ENCODE measurements at places on chromosomes 4 and X.

DNA sequence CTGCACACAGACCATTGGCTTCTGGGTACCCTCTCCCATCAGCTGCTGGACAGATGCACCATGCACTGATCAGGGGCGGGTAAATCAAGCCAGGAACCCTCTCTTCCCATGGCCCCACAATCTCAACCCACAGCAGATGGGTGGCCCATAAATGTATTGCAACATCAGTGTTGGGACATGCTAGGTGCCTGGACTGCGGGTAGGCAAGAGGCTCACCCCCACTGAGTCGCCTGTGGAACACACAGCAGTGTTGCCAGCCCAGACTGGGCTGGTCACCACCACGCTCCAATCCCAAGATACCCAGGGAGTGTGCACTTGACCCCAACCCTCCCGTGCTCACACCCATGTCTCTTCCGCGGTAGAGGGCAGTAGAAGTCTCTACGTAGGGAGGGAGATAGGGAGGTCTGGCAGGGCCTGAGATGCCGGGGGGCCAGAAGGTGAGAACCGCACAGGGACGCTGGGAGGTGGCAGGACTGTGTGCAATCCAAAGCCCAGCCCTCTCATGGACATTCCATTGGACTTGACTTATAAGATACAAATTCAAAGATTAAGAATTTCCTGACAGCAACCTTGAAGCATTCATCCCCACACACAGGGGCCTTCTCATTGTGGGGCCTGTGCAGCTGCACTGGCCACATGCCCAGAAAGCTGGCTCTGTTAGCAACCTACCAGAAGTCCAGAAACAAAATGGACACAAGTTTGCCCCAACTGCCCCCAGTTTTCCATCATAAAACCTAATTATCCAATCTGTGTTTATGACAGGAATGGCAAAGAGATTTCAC, 183.7 kb downstream of the NSUN7 start:
- no peak for DNase-seq

DNA sequence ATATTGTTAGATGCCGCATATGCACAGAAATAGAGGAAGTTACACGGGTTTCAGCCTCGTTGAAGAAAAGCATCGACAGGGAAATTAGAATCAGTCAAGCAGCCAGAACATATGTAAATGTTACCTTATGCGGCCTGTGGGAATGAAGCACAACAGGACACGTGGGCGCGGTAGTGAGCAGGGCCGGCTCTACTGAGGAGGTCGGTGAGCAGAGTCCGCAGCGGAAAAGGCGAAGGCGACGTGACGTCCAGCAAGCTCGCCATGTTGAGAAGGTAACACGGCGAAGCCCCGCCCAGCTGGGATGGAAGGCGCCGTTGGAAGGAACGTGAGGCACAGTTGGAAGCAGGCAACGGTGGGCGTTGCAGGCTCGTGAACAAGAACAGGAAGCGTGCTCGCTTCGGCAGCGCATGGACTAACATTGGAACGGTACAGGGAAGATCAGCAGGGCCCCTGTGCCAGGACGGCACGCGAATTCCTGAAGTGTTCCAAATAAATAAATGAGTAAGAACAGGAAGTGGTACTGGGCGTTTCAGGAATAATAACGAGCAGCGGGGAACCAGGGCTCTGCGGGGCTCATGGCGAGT, 54.6 kb downstream of the MTNR1A start:
- DNase-seq = no peak

DNA sequence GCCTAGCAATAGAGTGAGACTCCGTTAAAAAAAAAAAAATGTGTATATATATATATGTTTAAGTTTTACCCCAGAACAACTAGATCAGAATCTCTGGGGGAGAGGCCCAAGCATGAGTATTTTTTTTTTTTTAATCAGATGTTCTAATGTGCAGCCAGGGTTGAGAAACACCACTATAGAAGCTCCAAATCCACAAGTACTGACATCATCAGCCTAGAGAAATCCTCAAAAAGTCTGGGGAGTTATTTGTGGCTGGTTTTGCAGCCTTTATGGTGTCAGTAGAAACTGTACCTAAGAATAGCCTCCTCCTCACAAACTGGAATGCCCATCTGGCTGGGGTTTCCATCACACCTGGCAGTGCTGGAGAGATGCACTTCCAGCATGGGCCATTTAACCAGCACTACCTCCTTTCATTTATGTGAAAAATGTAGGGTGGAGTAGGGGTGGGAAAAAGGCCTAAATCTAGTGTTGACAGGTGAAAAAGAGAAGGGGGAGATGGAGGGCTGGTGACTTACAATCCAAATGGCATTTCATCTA, 93.5 kb downstream of the CBLL2 start:
- DNase-seq = no peak

DNA sequence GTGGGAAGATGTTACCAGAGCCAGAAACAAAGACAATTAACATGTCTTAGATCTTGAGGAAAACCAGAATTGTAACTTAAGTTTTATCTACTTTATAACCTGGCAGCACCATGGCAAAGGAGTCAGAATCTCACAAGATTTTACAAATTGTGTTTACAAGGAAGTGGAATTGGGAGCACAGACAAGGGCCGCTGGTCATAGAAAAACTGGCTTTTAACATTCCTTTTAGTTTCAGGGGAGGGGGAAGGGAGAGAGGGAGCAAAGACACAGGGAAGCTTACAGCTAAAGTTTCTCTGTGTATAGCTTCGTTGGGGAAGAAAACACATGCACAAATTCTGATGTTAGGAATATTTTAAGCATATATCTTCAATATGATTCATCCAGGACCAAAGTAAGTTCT, 10.3 kb upstream of the UGT2B11 start:
- no peak for DNase-seq

GRCh38 chr4:74292111-74292870, 16.0 kb upstream of the EPGN start:
- DNase-seq = no peak

DNA sequence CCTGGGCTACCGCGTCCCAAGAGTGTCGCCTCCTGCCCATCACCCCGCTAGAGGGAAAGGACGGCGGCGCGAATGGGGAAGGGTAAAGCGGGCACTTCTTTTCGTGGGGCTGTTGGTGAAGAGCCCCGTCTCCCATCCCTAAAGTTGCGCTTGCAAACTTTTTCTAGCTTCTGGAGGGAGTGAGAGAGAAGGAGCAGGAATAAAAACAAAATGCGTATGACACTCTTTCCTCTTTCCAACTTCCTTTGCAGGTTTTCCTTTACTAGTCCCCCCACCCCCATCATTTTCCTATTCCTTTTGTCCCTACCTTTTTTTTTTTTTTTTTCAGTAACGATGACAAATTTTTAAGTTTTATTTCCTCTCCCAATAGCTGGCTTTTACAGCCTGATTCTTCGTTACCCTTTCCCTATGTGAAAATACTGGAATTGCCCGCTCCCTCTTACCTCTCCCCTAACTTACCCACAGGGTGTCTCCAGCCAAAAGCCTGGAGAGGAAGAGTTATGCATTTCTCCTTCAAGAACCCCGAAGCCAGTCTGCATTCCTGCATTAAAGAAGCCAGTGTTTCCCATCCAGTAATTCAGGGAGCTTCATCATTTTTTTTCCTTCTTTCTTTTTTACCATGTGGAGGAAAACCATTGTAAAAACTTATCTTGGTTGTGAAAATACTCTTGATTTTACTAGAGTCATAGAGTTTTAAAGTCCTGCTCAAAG, 613 bp upstream of the ARSJ start:
- DNase-seq = no peak

- DNase-seq = no peak
Measured at GRCh38 chr4:112029771-112030171, 115.5 kb upstream of the FAM241A start.

GRCh38 chr4:52935317-52935716, 73.2 kb downstream of the RASL11B start:
- DNase-seq = no peak

GRCh38 chr4:106186201-106186600, 129.8 kb downstream of the TBCK start:
- no peak for DNase-seq

DNA sequence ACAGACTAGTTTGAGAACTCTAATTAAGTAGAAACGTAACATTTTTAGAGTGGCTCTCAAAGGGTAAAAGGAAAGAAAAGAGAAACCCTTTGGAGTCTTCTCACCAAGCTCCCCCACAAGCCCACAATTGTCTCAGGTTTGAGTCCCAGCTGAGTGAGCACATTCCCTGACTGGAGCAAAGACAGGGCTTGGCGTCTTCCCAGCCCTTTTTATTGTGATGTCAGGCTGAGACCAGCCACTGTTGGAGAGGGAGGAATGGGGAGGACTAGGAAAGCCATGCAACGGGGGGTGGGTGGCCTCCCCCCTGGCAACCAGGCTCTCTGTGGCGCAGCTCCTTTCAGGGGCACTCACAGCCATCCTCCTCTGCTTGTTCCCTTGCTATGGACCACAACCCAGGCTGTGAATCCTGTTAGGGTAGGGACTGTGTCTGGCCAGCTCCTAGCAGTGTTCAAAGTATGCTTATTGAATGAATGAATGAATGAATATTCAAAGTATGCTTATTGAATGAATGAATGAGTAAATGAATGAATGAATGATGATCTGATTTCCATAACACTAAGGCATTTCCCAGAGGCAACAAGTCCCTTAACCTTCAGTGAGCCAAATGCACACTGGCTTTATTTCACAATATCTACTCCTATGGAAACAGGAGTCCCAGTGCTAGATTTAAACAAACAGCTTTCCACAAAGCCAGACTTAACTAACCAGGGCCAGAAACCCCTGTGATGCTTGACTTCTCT, 413.3 kb downstream of the MID1IP1 start:
- DNase-seq = no peak

- DNase-seq = no peak
Measured at GRCh38 chr4:41133454-41134018, 80.8 kb downstream of the APBB2 start.
